ENCODE measurements at places on chromosomes 11 and 22.
A peak's percentile ranks its signal among the peaks of the same experiment; 100 is the strongest.

- no peak for DNase-seq
These were observed 66.1 kb upstream of the ARHGAP32 start for GRCh38 chr11:129258205-129258604.

- no peak for DNase-seq
These were observed 15.0 kb downstream of the PLCB3 start for GRCh38 chr11:64266339-64266738.

- DNase-seq = no peak
These were observed 72.8 kb upstream of the KCNQ1OT1 start for GRCh38 chr11:2772544-2773031.

DNA sequence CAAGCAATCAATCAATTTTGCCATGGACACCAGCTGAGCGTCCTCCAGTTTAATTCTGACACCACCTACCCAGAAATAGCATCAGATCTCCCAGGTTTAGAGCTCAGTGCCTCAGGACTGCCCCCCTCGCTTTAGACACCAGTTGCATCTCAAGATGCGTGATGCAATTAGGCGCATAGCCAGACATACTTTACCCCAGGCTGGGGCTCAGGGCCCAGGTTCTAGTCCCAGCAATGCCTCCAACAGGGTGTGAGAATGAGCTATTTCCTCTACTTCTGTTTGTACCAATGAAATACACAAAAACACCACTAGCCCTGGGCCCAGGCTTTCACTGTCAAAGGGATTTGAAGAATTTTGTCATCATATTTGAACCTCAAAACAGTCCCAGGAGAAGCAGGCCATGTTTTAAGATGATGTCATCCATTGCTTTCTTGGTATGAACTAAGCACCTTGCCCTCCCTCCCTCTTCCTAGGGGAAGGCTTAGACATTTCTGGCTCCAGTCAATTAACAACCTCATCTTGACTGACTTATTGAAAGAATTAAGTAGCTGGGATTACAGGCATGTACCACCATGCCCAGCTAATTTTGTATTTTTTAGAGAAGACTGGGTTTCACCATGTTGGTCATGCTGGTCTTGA, 61.5 kb upstream of the INCENP start:
- no peak for DNase-seq

DNA sequence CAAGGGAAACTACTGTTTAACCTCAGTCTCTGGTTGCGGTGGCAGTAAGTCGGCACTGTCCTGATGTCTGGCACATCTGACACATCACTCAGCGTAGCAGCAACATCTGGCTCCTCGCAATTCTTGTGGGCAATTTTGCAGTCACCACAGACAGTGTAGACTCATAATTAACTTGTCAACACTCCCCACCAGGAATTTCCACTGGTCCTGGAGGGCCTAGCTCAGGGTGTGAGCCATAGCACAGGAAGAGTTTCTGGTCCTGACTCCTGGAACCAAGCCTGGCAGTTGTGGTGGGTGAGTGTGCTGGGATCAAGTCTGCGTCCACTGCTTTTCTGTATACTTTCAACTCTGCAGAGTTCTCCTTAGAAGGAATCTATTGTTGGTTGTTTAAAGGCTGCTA, 209.7 kb downstream of the SNX19 start:
- no peak for DNase-seq

GRCh38 chr11:10601837-10602236, 33.4 kb upstream of the LYVE1 start:
- DNase-seq = no peak

GRCh38 chr11:2185324-2186085, 13.9 kb upstream of the TH start:
- no peak for DNase-seq

- no peak for DNase-seq
These were observed 419.2 kb downstream of the BUD13 start for GRCh38 chr11:116353589-116353988.

DNA sequence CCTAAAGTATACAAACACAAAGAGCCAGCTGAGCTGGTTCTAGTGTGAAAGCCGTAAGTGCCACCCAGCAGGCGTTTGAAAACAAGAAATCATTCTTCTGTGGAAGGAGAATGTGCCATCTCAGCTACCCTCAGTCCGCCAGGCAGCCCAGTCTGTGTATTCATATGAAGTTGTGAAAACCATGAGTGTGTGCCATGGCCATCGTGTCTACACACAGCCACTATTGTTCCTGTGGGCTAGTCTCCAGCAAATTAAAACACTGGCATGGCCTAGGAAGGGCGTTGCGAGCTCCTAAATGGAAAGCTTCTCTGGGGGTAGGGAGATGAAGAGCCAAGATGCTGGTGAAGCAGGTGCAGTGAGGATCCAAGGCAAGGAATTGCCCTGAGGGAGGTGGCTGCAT, 51.5 kb upstream of the HORMAD2 start:
- no peak for DNase-seq

GRCh38 chr11:7889985-7890384, 41.1 kb downstream of the OR10A6 start:
- no peak for DNase-seq

DNA sequence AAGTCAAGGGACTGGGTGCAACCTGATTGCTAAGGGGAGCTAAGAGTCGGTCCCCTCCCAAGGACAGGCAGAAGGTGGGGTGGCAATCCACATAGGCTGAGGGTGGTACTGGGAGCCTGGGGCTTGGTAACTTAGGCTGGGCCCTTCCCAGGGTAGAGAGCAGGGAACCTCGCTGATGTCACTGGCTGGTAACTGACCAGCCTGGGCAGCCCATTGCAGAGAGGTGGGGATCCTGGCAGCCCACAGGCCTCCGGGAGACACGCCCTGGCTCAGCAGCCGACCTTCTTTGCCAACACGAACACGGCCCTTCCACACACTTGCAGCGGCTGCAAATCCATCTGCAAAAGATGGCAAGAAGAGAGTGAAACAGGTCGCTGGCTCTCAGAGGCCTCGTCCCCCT, 25.4 kb downstream of the A4GALT start:
- no peak for DNase-seq

- DNase-seq = no peak
These were observed 243.6 kb upstream of the SORL1-AS1 start for GRCh38 chr11:121696177-121696871.

- DNase-seq = no peak
These were observed 650 bp upstream of the NUP50 start for GRCh38 chr22:45163099-45163450.

GRCh38 chr11:48087974-48088681, 107.8 kb downstream of the PTPRJ start:
- DNase-seq = no peak

DNA sequence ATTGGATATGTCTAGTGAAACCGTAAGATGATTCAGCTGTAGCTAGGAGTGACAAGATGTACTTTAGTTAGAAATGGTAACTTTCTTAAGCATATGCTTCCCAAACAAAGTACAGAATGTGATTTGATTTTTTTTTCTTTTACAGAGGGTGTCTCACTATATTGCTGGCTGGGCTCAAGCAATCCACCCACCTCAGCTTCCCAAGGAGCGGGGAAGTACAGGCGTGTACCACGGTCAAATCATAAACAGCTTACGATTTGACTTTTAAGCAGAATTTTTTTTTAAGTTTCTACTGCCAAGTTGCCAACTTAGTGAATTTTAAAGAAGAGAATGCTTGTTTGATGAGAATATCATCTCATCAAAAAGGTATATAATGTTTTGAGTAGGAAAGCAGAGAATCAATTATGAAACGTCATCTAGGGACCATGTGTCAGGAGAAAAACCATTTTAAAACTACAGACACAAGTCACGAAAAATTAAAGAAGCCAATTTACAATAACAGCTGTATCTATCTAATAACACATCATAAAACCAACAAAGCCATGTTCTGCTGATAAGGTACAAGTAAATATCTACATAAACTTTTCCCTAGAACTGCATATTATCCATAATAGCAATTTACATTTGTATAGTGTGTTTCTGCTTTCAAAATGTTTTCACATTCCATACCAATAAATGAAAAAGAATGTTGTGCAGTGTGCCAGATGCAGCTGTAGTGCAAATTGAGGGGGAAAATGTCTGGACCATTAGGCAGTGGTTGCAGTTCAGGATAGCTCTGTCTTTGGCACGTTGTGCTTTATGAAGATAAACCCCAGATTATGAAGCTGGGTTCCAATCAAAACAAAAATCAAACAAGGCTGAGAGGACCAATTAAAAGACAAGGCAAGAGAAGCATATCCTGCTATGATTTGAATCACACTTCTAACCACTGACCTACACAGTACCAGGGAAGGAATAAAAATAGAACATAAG, 33.7 kb upstream of the USP47 start:
- no peak for DNase-seq

DNA sequence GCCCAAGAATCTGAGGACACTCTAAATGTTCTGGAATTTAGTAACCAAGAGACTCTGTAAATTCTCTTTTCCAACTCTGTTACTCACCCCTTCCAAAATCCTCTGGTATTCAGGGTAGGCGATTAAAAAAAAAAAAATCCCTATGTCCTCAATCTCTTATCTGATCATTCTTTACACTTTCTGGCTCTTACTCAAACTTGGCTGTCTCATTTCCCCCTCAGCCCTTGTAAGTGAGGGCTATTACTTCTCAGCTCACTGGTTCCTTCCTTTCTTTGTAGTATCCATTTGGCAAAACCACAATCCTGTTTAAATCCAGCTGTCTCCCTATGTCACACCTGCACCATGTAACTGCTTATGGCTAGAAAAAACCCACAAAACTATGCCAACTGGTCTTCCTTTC, 12.7 kb upstream of the MSANTD2 start:
- no peak for DNase-seq

GRCh38 chr22:36363349-36363981, 24.3 kb downstream of the MYH9 start:
- DNase-seq = no peak

DNA sequence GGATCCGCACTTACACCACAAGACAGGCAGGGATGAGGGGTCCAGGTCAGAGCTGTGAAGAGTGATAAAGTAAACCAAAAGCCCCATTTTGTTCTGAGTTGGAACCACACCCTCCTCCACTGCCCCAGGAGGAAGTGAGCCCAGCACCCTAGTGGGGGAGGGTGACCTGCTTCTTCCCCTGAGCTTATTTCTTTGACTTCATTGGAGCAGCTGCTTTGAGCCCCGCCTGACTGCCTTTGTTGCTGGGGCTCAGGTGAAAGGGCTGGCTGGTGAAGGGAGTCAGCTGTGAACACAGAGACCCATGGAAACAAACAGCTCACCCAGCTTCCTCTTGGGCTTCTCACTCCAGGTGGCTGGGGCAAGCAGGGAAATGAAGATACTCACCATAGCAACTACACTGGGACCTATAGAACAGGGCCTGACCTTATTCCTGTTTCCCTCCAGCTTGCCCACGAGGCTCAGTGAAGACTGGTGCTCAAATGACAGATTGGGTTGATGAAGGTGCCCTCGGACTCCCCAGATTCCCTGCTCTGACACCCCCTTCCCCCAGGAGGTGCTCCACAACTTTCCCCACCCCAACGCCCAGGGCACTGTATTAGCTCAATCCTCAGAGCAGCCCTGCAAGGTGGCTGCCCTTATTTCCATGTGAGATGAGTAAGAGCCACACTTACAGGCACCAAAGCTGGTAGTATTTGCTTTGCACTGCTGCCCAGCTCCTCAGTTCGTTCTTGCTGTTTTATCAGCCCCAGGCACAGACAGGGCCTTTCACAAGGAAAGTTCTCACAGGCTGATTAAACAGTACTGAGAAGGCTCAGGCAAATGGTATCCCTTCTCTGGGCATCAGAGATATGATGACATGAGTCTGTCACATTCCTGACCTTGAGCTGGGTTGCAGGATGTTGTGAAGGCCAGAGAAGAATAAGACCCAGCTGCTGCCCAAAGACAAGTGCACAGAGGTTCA, 2.4 kb downstream of the UCP2 start:
- peak; percentile 46 for DNase-seq

- no peak for DNase-seq
These were observed 23.9 kb downstream of the NEFH start for GRCh38 chr22:29503811-29504372.

- DNase-seq = no peak
These were observed 56.1 kb downstream of the SMCO4 start for GRCh38 chr11:93487032-93487483.

DNA sequence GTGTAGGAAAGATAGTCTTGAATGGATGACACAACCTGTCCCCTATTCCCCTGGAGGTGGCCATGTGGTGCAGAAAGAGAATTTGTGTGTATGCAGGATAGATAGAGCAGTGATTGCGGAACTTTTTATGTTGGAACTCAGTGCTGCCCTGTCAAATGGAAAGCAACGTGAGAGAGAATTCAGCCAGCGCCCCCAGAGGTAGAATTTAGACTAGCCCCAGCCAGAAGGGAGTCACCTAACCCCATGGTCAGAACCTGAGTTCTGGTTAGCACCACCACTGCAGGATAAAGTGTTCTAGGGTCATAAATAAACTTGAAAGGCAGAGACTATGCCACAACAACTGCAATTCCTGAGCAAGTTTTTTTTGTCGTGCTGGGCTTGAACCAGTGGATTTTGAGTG, 152.9 kb upstream of the GRIA4 start:
- DNase-seq = no peak

- DNase-seq = no peak
These were observed 138.5 kb downstream of the ARHGAP42 start for GRCh38 chr11:100825626-100826025.

GRCh38 chr11:94147433-94147845, 18.8 kb downstream of the PANX1 start:
- DNase-seq = no peak

GRCh38 chr11:104146421-104146820, 17.5 kb downstream of the PDGFD start:
- no peak for DNase-seq

DNA sequence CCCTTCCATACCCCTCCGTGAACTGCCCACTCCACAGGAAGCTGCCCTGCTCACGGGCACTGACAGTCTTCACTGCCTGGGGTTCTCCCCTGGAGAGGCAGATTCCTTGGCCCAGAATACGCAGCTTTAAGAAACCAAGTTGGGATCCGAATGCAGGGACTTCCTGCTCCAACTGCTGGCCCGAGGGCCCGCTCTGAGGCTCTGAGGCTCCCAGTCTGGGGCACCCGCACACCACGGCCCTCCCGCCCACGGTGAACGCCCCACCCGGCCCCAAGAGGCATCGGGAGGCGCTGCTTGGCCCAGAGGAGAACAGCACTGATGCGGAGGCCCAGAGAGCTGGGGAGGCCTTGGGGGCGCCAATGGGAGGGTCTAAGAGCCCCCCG, 42.3 kb downstream of the IGF2 start:
- no peak for DNase-seq

GRCh38 chr11:21316591-21316990, 647.2 kb downstream of the NELL1 start:
- no peak for DNase-seq

- no peak for DNase-seq
These were observed 558.1 kb downstream of the ETS1 start for GRCh38 chr11:128029219-128029722.

GRCh38 chr22:25364736-25365241, 145.3 kb downstream of the CRYBB2 start:
- DNase-seq = no peak

- DNase-seq = no peak
These were observed 25.8 kb downstream of the TPCN2 start for GRCh38 chr11:69074375-69075140.

DNA sequence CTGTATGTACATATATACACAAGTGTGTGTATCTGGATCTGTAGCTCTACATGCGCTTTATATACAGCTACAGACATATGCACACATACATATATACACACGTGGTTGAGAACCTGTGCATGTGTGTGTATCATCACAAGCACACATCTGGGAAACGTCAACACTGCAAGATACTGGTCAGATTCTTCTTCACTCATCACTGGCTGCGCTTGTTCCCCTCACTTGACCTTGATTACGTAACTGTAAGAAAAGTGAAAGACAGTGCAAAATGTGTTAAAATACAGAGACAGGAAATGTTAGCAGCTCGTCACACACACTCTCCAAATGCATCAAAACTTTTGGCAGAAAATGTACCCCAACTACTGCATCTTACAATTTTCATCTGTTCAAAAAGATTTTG, 51.9 kb upstream of the MN1 start:
- no peak for DNase-seq

Measured in T-helper 1 cell (primary cell).